ENCODE measurements at places on chromosomes 11 and 22.

DNA sequence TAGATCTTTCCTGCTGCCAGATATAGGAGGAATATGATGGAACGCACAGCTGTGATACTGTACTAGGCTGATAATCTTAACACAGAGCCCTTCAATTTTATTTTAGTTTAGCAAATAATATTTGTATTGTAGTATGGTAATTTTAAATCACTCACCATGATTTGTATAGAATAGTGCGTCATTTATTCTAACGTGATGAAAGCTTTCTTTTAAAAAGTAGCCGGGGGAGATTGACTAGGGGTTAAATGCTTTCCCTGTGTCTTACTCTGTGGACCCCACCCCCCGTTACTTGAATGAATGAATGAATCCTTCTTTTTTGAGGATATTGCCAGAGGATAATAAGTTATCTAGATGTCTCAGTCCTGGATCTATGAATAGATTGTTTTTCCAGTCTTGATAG lies 72.1 kb downstream of the CECR2 start:
- DNase-seq, result no peak

GRCh38 chr11:102981324-102981910 lies 25.9 kb upstream of the MMP13 start:
- no peak for DNase-seq

DNA sequence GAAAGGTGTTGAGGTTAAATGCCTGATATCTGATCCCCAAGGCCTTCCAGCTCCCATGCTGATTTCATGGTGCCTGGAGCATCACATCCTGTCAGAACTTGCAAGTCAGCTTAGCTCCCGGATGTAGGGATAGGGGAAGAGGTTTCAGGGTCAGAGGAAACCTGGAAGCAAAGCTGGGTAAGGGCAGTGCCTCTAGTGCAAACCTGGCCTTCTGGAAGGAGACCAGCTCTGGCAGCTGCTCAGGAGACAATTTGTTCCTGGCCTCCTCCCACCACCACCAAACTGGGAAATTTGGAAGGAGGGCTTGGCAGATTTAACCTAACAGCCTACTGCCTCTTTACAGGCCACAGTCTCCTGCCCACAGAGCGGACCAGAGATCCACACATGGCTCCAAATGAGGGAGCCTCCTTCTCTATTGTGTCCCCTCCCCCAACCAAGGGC lies 9.2 kb upstream of the TSKU start:
- no peak for DNase-seq

- DNase-seq, result no peak
Observed at GRCh38 chr22:41229730-41230400, 10.9 kb downstream of the CHADL start.

DNA sequence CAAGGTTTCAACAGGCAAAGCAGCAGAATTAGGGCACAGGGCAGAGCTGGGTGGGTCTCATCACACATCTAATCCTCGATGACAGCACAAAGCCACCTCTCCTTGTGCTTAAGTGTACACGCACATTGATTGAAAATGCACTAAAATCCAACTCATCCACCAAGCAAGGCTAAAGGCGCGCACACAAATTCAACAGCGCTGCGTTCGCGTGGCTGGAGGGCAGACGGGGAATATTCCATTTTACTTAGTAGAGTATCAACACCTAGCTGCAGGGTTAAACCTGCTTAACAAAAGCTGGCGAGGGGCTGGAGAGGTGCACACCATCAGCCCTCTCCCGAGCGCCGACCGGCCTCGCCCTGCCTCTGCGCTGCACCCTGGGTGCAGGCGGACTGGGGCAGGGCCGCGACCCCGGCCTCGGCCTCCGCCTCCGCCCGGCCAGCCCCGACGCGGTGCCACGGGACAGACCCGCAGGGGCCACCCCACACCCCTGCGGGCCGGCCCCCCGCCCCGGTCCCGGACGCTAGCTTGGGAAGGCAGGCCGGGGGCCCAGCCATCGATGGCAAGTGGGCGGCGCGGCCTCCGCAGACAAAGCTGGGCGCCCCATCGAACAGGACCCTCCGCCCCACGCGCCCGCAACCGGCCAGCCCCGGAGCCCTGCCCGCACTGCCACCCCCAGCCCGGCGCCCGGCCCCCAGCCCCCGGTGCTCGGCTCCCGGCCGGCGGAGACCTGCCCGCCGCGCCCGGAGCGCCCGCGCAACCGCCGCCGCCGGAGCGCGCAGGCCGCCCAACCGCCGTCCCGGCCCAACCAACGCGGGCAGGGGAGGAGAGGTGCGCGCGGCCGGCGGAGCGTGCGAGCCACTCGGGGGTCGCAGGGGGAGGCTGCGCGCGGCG lies 929 bp downstream of the PRDM10 start:
- DNase-seq, result no peak

- peak; percentile 55 for DNase-seq
Observed at GRCh38 chr11:109853156-109853776, 239.9 kb upstream of the ZC3H12C start.

- no peak for DNase-seq
Observed at GRCh38 chr11:45655831-45656230, 9.6 kb downstream of the CHST1 start.

DNA sequence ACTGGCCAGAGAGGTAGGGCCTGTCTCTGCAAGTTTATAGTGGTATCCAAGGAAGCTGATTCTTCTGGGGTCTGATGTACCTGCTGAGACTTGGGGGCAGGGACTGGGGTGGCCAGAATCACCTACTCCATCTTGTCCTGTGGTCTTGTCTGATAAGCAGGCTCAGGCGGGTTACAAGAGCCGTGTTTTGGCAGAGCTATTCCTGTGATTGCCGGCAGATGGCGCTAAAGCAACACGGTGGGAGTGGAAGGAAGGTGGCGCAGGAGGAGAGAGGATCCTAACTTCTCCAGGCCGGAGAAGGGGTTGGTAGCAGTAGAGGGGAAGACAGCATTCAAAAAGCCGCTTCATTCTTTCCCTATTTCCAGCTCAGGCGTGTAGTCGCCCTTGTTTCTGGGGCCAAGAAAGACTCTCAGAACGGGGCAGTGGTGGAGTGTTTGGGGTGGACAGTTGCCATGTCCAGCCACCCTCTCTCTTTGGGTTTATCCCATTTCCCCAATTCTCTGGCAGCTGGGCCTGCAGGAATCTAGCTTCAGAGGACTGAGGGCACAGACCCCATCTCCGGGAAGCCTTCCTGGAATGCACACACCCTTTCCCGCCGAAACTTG lies 15.1 kb downstream of the CHRM1 start:
- DNase-seq, result peak; percentile 54

DNA sequence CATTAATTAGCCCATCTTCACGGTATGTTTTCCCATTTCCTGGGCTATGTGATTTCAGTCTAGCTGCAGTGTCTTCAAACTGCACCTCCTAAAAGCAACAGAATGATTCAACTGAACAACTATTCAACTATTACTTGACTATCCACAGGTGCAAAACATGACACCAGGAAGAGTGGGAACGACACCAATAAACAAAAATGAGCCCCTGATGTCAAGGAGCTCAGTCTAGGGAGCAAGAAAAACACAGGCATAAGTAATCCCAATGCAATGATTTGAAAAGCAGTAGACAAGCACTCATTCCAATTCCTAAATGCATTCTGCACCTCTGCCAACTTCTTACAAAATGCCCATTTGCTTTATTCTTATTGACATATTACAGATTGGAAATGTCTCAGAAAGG lies 285.6 kb downstream of the ETS1 start:
- no peak for DNase-seq

- no peak for DNase-seq
Observed at GRCh38 chr11:64622681-64623080, 31.7 kb downstream of the SLC22A12 start.

GRCh38 chr22:30885001-30885366 lies 83.6 kb downstream of the MORC2 start:
- no peak for DNase-seq

DNA sequence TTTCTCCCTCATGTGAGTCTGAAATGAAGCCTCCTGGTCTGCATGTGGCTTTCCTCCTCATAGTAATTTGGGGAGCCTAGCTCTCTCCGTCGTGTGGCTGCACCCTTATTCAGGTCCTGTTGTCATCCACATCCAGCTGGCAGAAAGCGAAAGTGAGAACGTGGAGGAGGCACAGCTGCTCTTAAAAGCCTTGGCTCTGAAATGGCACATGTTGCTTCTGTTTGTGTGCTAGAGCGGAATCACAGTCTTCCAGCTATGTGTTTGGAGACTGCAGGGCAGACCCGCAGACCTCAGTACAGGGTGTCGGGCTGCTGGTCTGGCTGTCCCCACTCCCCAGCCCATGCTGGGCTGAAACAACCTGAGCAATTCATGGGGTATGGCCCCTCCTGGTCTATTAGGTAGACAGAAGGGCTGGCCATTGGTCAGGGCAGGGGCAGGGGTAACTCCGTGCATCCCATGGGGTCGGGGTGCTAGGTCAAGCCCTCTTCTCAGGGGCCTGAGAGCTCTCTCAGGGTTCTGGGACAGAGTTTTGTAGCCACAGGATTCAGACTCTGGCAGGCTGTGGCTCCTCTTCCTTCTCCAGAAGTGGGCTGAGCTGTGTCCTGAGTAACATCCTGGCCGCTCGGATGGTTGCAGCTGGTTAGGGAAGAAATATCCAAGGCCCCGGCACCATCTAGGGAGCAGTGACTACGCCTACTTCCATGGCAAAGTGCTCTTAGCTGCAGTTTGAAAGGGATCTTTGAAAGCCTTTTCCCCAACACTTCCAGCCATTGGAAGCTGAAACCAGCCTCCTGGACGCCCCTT lies 50.6 kb downstream of the C11orf96 start:
- no peak for DNase-seq

GRCh38 chr11:13339195-13340153 lies 61.9 kb downstream of the BMAL1 start:
- peak; percentile 59 for DNase-seq

- no peak for DNase-seq
Observed at GRCh38 chr11:19076744-19077589, 16.4 kb upstream of the MRGPRX2 start.

DNA sequence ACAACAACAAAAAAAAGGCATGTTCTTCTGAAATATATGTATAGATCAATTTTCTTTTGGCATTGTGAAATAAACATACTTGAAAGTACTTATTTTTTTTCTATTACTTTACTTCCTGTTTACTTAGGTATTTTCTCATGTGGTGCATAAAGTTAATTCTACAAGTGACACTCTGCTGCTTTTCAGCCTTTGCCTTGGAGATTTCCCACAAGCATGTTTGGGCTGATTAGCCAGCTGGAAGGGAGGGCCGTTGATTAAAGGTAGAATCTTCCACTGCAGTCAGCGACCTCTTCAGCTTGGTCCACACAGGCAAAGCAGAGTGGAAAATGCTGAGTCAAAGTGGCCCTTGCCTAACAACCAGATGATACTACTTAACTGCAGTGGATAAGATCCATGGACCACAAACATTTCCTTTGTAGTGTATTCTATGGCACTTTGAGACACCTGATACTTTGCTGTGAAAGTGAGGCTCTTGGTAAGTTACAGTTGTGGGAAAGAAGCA lies 176.0 kb downstream of the ARHGAP42 start:
- peak; percentile 93 for DNase-seq

DNA sequence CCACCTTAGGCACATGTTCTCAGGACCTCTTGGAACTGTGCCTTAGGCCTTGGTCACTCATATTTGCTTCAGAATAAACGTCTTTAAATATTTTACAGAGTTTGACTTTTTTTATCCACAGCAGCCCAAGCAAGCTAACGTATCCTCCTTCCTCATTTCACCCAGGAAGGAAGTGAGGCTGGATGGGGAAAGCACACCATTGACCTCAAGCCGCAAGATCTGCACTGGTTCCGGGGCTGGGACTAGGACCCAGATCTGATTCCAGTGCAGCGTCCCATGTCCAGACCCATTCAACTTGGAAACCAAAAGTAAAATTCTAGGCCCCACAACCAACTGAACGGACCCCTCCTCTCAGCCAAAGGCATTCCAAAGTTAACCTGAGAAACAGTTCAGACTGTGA lies 2.4 kb upstream of the LGALS12 start:
- DNase-seq, result no peak

DNA sequence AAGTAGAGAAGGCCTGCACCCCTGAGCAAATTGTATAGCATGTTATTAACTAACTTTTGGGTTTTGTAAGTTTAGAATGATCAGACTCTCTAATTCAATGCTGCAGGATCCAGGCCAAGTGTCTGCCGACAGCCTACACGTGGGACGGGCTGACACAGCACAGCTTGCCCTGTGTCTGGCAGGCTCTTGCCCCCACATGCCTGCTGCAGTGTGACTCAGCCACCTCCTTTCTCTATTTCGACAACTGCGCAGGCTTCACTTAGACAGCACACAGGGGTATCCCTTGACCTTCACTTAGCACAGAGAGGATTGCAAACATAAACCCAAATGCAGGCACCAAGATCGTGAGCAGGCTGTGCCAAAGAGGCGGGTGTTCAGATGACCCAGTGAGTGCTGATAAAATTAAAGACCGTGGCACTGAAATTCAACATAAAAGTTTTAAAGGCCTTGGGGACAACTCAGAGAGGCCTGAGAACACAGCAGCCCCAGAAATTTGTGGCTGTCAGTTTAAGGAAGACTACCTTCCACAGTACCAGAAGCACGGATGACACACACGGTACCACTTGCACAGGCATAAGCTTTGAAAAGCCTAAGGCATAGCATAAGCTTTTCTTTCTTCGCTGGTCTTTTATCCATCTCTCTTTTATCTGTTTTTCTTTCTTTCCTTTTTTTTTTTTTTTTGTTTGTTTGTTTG lies 37.8 kb downstream of the SCN3B start:
- DNase-seq, result peak; percentile 3

DNA sequence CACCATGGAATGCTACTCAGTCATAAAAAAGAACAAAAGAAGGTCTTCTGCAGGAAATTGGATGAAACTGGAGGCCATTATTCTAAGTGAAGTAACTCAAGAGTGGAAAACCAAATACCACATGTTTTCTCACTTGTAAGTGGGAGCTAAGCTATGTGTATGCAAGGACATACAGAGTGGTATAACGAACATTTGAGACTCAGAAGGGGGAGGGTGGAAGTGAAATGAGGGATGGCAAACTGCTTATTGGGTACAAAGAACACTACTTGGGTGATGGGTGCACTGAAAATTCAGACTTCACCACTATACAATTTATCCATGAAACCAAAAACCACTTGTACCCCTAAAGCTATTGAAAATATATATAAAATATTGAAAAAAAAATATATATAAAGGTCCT lies 13.4 kb upstream of the CAT start:
- DNase-seq, result no peak

GRCh38 chr22:24055283-24055682 lies 44.2 kb downstream of the CABIN1 start:
- DNase-seq, result no peak

DNA sequence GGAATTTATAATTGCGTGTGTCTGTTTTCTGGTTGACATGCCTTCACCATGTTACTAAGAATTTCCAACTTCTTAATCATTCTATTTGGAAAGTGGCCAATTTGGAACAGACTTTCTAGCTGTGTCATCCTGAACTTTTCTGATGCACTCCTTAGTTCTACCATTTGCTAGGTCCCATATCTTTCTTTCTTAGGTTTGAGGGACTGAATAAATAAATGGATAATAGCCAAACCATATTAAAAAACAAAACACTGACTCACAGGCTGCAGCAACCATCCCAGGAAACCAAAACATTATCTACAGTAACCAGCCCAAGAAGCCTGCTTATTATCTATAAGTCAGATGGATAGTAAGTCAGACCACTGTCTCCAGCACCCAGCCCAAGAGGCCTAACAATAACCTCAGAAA lies 57.5 kb upstream of the PLET1 start:
- DNase-seq, result peak; percentile 82

Measured in stromal cell of bone marrow (primary cell).